ENCODE measurements at places on chromosomes 11 and 22.

DNA sequence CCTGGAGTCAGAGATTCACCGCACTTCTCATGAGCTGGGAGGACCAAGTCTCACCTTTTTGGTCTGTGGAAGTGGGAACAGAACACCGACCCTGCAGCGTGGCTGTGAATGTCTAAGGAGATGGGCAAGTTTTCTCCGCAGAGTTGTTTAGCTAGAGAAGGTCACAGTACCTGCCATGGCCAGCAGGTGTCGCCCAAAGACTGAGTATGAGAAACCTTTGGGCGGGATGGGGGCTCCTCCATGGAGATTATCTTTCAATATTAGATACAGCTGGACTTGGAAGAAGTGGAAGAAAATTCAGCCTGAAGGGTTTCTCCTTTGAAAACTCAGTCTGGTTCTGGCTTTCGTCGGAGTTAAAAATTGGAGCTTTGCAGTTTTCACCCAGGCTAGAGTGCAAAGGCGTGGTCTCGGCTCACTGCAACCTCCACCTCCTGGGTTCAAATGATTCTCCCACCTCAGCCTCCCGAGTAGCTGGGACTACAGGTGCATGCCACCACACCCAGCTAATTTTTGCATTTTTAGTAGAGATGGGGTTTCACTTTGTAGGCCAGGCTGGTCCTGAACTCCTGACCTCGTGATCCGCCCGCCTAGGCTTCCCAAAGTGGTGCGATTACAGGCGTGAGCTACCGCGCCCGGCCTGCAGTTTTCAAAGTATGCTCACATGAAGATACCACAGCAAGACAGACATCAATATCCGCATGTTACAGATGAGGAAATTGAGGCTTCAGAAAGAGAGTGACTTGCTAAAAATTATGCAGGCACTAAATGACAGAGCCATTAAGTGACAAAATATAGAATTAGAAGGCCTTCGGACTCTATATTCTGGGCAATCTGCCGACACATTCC lies 10.7 kb upstream of the DSCAML1 start:
- DNase-seq = peak; percentile 58

DNA sequence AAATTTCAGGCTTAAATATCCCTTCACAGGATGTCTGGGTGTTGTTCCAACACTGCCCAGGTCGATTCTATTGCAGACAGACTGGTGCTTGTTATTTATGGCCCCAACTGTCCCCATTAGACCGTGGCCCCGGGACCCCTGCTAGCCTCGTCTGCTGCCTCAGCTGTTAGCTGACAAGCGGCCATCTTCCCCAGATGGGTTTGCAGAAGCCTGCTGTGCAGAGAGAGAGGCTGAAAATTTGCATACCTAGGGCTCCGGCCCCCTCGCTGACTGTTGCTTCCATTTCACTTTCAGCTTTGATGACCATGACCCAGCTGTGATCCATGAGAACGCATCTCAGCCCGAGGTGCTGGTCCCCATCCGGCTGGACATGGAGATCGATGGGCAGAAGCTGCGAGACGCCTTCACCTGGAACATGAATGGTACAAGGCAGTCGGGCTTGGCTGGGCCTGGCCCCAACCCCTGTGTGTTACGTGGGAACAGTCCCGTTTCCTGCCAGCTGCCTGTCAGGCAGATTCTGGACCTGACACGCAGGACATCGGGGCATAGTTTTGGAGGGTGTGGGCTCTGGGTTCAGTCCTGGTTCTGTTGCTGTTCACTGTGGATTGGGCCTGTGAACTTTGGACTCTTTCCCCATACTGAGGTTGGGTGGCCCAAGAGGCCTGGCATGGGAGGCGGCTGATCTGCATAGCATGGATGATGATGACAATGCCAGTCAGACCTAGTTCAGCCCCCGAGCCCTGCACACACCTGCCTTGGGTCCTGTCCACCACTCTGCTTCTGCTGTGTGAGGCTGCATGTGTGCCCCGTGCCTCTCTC lies 16.4 kb downstream of the SMARCB1 start:
- no peak for DNase-seq

GRCh38 chr11:72821221-72821919 lies 7.2 kb downstream of the ATG16L2 start:
- no peak for DNase-seq

DNA sequence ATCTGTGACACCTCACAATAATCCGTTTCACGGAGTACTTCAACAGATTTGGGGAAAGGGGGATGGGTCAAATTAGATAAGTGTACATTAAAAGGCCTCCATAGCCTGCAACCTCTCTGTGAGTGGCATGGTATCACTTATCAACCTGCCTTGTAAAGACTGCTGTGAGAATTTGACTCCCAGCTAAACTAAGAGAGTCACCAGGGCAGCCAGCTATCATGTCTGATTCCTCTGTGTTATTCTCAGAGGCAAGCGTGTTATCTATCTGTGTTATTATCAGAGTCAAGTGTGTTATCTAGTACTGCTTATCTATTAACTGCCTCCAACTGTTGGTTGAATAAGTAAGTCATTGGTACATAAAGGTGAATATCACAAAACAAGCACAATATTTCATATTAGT lies 4.1 kb upstream of the FAM83F start:
- DNase-seq = no peak

GRCh38 chr11:27505781-27506180 lies 788 bp downstream of the LIN7C start:
- no peak for DNase-seq

DNA sequence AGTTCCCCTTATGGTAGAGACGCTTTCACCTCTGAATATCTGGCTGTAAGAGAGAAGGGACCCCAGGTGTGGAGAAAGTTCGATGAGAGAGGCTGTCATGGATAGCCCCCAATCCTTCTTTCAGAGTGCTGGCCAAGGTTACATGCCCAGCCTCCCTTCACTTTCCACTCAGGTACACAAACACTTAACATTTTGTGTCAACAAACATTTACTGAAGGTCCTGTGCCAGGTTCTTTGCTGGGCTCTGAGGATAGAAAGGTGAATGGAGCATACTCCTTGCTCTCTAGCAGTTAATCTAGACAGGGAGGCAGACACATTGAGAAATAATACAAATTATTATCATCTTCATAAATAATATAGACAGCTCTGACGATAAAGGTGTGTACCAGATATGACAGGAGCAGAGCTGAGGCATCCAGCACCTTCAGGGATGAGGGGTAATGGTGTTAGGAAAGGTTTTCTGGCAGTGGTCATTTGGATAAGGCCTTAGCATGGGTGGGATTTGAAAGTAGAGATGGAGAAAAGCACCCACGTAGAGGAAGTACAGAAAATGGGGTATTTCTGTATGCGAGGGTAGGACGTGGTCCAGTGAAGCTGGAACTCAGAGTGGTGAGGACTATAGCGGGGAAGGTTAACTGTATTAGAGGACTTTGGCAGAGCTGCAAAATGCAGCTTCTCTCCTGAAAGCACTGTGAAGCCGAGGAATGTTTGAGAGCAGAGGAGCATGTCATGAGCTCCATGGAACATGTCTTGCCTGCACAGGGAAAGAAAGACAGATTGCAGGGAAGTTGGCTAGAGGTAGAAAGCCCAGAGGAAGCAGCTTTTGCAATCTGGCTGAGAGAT lies 19.6 kb downstream of the PPFIBP2 start:
- DNase-seq = no peak

- no peak for DNase-seq
Measured at GRCh38 chr11:70063121-70063520, 15.0 kb upstream of the ANO1 start.

- DNase-seq = no peak
Measured at GRCh38 chr22:45686004-45686403, 14.4 kb downstream of the ATXN10 start.
